ENCODE measurements at places on chromosomes 7 and 10.
A peak's percentile ranks its signal among the peaks of the same experiment; 100 is the strongest.

- DNase-seq, result no peak
Measured at GRCh38 chr7:101754424-101755159, 62.8 kb upstream of the CUX1 start.

GRCh38 chr10:86888585-86889381 is 68.6 kb downstream of the MMRN2 start:
- no peak for DNase-seq

DNA sequence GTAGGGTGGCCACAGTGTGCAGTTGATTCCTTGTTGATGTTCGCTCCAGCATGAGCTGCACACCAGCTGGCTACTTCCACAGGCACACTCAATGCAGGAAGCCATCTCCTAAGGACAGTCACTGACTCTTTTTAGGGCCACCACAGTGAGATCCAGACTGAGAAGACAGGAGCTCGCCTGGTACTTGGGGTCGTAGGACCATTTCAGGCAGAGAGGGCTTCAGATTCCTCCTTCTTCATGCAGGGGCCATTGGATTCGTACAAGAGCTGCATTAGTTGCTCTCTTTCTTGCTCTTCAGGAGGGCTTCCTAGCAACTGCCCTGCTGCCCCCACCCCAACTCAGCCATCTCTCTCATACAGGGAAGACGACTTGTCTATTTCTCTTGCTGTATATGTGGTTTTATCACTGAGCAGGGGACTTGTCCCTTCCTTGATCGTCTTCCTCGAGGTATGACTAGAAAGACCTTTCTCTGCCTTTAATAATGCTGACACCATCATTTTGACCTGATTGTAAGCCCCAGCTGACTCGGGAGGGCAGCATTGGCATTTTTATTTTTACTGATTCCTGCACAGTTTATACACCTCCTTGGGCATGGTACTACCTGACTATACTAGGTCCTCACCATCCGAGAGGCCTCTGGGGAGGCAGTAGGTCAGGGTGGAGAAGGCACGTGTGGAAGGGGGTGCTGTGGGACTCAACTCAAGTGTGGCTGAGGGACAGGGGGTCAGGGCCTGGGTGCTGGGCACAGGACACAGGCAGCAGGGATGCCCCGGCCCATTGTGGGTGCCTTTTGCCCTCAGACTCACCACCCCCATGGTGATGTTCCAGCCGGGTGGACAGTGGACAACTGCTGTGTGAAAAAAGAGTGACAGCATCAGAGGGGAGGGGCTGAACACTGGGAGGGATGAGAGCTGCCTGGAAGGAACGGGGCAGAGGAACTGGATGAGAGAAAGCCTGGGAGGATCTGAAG is 136.7 kb upstream of the ZNF746 start:
- no peak for DNase-seq

DNA sequence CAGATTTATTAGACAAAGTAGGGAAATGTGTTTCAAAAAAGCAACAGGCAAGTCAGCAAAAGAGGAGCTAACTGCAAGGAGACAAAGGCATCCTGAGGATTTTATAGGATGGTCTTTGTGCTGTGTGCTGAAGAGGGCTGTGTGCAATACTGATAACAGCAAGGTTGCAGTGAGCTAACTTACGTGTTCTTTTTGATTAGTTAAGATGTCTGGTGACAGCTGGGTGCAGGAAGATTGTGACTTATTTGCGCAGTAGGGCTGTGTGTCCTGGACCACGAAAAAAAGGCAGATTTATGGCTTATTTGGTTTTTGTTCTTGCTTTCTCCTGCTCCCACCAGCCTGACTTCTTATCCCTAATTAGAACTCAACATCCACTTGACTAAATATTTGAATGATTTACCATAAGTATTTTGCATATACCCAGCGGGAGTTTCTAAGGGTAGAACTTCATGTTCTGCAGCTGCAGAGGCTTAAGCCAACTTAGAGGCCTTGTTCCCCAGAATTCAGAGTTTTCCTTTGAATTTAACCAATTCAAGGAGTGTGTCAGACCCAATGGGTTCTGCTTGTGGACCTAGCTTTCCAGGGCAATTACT is 119.0 kb downstream of the ANKRD26 start:
- no peak for DNase-seq

GRCh38 chr10:49271346-49271745 is 27.6 kb upstream of the C10orf71 start:
- no peak for DNase-seq

- no peak for DNase-seq
Measured at GRCh38 chr10:121519901-121520493, 78.2 kb downstream of the FGFR2 start.

DNA sequence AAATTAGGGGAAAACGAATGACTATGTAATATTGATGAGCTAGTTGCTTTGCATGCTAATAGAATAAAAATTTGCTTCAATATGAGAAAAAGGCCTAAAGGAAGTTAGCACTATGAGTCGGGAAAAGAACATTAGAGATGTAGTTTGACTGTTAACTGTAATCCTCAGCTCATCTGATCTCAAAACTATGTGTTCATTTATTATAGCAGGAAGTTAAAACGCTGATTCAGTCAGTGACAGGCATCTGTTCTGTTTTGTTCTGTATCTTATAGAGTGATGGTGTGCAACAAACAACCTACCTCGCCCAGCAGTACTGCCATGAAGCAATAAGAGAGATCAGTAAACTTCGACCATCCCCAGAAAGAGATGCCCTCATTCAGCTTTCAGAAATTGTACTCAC is 48.6 kb downstream of the PDSS1 start:
- no peak for DNase-seq

- DNase-seq, result no peak
Measured at GRCh38 chr10:99312501-99312900, 16.7 kb upstream of the CNNM1 start.

DNA sequence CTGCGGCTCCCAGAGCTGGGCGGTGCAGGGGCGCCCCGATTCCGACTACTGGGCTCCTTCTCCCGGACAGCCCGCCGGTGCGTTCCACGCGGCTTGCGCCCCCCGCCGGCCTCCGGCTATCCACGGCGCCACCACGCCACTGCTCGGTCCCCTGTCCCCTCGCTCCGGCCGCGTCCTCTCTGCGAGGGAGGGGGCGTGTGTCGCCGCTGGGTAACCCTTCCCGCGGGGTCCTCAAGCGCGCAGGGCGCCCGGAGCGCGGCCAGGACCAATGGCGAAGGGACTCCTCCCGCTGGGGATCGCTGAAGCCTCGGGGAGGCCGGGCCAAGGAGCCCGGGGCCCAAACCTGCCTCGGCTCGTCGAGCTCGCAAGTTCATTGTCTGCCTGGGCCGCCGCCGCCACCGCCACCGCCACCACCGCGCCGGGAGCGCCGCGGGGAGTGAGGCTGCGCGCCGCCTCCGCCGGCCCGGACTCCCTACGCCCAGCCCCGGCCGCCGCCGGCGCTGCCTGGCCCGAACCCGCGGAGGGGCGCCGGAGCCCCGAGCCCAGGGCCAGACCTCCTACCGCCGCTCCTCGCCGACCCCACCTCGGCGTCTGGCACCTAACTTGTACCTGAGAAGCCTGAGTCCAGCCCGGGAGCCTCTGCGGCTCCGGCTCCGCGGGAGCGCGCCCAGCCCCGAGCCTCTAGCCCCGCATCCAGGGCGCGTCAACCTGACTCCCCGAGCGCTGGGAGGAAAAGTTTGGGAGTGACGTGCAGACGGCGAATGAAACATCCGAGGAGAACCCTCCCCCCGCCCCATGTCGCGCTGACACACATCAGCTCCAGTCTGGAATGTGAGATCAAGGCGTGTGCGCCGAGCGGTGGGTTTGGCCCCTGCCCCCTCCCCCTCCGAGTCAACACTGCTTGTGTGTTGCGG is at the start of gene CHST15:
CHST15 (minus strand) TSS at position 739 of the 914 bp plus-strand sequence. CDS start 47,386 bp downstream, outside the sequence.
- DNase-seq, result no peak

DNA sequence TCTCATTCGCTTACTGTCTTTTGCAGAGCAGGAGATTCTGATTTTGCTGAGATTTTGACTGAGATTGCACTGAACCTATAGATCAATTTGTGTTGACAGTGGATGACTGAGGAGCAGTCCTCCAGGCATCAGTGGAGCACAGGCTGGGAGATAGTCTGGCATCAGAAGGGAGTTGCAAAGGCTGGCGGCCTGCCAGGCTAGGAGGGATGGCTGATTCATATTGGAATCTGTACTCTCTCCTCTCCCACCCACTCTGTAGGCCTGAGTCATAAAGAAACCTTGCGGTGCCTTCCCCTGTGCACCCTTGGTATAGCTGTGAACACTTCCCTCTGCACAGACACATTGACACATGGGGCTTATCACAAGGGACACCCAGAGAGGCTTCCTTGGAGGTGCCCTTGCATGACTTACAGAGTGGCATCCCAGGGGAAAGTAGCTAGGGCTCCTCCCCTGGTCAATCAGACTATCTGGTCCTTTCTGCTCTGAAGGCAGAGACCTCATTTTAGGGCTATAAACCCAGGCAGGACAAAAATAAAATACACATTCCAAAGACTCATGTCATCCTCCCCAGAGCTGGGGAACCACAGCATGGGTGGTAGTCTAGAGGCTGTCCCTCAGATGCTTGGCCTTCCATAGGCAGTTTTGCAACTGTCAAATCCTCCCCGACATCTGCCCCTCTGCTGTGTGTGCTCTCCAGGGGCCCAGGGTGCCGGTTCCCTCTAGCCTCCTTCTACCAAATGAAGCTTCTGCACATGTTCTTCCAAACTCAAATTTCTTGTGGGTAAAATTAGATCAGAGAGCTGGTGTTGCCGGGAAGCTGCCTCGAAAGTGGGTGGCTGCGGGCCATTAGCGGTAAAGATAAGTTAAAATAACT is 37.4 kb upstream of the EEPD1 start:
- DNase-seq, result peak; percentile 59

GRCh38 chr7:79520543-79520942 is 67.1 kb upstream of the MAGI2 start:
- DNase-seq, result no peak

GRCh38 chr7:70726951-70727378 is 405.0 kb upstream of the GALNT17 start:
- no peak for DNase-seq

DNA sequence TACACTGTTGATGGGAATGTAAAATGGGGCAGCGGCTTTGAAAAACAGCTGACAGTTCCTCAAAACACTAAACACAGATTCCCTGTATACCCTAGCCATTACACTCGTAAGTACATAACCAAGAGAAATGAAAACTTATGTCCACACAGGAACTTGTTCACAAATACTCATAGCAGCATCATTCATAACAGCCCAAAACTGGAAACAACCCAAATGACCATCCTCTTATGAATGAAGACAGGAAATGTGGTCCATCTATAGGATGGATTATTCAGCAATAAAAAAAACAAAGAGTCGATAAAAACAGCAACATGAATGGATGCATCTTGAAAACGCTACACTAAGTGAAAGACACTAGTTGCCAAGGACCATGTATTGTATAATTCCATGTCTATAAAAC is 23.7 kb downstream of the NMT2 start:
- DNase-seq, result no peak

DNA sequence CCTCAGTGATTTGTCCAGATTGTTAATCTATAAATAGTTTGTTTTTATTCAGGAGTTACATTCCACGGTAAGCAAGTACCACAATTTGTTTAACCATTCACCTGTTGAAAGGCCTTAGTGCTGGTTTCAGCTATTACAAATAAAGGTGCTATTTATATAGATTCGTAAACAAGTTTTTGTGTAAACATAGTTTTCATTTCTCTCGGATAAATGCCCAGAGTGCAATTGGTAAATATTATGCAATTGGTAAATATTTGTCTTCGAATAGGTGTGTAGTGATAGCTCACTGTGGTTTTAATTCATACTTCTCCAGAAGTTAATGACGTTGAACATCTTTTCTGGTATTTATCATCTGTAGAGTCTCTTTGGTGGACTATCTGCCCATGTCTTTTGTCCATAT is 76.4 kb upstream of the RSU1 start:
- DNase-seq, result no peak

DNA sequence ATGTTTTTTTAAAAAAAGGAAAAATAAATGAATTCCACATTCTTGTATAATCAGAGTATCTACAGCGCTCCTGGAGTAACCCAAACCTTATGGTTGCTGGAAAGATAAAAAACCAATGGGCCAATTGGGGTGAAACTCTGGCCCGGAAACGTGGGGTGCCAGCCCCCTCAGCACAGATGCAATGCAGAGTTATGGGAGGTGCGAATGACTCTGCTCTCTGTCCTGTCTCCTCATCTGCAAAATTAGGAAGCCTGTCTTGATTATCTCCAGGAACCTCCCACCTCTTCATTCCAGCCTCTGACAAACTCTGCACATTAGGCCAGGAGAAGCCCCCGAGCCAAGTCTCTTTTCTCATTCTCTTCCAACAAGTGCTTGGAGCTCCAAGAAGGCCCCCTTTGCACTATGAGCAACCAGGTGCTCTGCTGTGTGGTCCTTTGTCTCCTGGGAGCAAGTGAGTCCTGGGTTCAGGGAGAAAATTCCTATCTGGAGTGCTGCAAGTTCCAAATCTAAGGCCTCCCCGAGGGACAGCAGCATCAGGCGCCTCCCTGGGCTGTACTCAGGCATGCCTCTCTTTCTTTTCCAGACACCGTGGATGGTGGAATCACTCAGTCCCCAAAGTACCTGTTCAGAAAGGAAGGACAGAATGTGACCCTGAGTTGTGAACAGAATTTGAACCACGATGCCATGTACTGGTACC is 130.5 kb upstream of the PRSS1 start:
- DNase-seq, result no peak

DNA sequence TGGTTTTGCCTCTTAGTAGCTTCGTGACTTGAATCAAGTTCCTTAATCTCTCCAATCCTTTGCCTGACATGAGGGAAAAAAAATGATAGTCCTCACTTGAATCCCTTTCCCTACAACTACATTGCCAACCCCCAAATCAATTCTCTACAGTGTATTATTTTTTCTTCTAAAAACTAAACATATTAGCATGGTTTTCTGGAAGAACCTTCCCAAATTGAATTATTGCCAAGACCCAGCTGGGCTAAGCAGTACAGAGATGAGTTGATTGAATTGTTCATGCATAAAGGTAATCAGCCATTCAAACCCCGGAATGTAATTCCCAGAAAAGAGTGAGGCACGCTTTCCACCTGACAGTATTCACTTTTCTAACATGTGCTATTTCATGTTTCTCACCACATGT is 155.6 kb upstream of the AGR3 start:
- no peak for DNase-seq

DNA sequence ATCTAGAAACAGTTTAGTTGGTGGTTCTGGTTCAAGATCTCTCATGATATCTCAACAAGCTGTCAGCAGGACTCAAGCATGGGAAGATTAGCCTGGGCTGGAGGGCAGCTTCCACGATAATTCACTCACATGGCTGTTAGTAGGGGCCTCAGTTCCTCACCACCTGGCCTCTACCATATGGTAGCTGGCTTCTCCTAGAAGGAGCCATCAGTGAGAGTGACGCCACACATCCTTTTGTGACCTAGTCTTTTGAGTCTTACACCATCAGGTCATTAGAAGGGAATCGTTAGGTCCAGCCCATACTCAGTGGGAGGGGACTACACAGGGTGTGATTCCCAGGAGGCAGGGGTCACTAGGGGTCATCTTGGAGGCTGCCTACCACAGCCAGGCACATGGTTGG is 239.3 kb upstream of the PLPP4 start:
- no peak for DNase-seq

All from stimulated activated CD4-positive, alpha-beta T cell treated with anti-CD3 and anti-CD28 coated beads, Interleukin-2, amount 100 ng/mL, for 4 hours (primary cell).